ENCODE measurements at places on chromosomes 1 and 21. TPM values are rescaled to one million over a fixed set of nuclear protein-coding genes. Genes with fewer than 3 reads are reported as not detected.

Gene OR10J1
- total RNA-seq: not detected

Gene HORMAD1
- total RNA-seq: not detected

Gene SAMD11
- 2.1 TPM for total RNA-seq

Gene LRRC7
- not detected for total RNA-seq

GRCh38 chr1:202149566-202149965 is 5.0 kb upstream of the ARL8A start:
- no peak for DNase-seq

DNA sequence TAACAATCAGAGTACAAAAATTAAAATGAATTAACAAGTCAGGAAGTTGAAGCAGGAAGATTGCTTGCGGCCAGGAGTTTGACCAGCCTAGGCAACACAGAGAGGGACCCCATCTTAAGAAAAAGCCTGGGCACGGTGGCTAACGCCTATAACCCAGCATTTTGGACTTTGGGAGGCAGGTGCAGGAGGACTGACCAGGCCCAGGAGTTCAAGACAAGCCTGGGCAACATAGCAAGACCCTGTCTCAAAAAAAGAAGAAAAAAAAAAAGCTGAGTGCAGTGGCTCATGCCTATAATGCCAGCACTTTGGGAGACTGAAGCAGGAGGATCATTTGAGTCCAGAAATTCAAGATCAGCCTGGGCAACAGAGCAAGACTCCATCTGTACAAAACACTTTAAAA is 38.5 kb downstream of the TESK2 start:
- DNase-seq: no peak

DNA sequence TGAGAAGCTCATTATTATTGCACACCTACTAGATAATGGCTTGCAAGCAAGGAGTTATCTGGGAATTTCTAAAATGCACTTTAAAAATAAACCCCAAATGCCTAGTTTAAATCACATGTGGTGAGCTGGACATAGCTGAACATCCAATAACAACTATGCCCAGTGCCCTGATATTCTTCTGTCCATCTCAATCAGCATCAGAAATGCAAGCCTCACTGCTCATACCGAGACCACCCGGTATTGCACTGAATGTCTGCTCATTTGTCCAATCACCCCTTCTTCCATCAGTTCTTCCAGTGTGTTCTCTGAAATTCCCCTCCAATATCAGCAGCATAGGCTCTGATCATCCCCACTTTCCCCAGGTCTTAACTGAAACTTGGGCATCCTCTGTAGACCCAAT is 383.8 kb downstream of the DSCAM start:
- no peak for DNase-seq

- no peak for DNase-seq
Measured at GRCh38 chr1:232283864-232284263, 346.1 kb downstream of the SIPA1L2 start.

GRCh38 chr1:170471398-170472053 is 60.4 kb upstream of the GORAB start:
- DNase-seq: no peak

DNA sequence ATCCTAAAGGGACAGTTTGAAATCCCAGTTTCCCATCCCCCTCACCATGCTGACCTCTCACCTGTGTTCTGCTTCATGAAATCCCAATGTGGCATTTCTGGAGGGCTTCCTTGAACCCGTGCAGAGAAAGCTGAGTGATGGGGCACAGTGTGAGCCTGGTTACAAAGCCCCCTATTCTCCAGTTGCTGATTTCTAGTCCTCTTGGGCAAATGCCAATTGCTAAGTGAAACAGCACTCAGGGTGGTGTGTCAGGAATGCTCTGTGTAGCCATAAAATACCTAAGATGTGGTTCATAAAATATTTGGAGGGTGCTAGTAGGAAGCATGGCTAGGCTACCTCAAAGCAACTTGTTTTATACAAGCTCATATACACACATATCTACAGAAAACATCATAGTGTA is 32.0 kb downstream of the SUSD4 start:
- no peak for DNase-seq
